ENCODE measurements at places on chromosomes 5 and 9.

- no peak for DNase-seq
These were observed 160.1 kb upstream of the DAB2 start for GRCh38 chr5:39584927-39585326.

- no peak for DNase-seq
These were observed 10.0 kb downstream of the BARHL1 start for GRCh38 chr9:132592451-132592850.

GRCh38 chr5:4907571-4907970 is 232.6 kb upstream of the ADAMTS16 start:
- no peak for DNase-seq

DNA sequence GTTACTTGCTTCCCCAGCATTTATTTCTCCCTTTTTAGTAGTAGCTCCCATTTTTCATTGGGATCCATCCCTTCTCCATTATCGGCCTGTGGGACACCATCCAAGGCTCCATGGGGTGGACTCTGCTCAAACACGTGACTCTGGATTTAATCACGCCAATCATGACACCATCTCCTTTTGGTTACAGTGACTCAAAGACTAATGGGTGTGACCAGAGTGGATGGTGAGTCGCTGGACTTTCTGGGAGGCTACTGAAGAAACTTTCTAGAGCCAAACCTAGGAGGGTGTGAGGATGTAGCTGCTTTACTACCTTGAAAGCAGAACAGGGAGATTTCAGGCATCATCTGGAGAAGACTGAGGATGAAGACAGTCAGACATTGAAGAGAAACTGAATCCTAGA is 93.1 kb downstream of the PJA2 start:
- DNase-seq, result no peak

DNA sequence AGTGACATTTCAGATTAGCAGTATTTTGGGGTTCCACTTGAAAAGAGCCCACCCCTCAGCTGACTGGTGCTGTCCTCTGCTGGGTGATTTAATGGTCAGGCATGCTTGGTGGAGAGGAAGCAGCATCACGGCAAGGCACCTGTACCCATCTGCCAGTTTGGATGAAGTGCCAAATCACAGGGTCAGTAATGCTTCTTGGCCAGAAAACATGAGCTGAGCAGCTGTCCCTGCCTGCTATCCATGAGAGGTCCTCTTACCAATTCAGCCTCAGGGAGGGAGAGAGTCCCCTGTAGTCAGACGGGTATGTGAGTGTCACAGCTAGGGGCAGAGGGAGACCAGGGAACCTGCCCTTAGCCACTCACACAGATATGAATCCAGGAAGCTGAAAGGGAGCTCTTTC is 137.9 kb downstream of the SEC61B start:
- no peak for DNase-seq

GRCh38 chr5:61486476-61486875 is 154.4 kb downstream of the ZSWIM6 start:
- no peak for DNase-seq

- no peak for DNase-seq
These were observed 48.5 kb downstream of the PLEKHG4B start for GRCh38 chr5:140443-140829.

GRCh38 chr9:136881691-136882108 is 4.6 kb upstream of the TRAF2 start:
- DNase-seq, result peak; percentile 72

- DNase-seq, result no peak
These were observed 25.3 kb upstream of the LRRTM2 start for GRCh38 chr5:138900281-138900965.

DNA sequence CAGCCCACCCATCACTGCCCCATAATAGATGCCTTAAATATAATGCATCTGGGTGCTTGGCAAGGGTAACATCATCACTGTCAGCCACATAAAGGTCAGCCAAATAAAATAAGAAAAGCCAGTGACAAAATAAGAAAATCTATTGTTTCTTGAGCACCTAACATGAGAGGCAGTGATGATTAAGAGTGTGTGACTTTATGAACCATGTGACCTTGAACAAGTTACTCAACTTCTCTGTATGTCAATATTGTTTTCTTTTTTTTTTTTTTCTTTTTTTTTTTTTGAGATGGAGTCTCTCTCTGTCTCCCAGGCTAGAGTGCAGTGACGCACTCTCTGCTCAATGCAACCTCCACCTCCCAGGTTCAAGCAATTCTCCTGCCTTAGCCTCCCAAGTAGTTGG is 98.7 kb downstream of the CDK5RAP2 start:
- no peak for DNase-seq

DNA sequence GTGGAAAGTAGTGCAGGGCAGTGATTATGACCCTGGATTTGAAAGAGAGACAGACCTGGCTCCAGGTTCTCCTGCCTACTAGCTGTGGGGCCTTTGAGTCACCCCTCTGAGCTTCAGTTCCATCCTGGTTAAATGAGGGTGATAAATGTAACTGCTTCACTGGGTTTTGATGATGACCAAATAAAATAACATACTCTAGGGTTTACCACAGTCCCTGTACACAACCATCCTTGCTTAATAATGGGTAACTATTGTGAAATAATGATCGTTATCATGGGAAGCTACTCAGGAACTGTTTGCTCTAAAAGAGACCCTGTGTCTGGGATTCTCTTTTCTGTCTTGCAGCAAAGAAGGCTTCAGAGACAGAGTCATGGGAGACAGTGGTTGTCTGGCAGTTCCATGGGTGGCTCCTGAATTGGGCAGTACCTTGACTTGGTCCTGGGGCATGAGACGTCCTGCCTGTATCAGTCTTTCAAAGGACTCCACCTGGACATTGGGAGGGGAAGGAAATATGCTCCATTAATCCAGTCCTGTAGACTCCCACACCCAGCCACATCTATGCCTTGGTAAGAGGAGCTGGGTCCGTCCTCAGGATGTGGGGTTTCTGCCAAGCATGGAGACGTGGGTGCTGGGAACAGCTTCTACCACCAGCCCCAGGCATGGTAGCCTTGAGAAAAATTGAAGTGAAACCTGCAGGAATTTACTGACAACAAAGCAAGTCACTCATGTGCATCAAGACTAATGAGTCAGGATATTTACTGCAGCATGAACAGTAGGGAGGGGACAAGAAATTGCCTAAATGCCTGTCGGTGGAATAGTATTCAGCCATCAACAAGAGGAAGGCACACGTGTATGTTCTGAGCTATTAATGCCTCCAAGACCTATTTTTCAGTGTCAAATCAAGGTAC is 23.4 kb downstream of the AKNA start:
- no peak for DNase-seq

DNA sequence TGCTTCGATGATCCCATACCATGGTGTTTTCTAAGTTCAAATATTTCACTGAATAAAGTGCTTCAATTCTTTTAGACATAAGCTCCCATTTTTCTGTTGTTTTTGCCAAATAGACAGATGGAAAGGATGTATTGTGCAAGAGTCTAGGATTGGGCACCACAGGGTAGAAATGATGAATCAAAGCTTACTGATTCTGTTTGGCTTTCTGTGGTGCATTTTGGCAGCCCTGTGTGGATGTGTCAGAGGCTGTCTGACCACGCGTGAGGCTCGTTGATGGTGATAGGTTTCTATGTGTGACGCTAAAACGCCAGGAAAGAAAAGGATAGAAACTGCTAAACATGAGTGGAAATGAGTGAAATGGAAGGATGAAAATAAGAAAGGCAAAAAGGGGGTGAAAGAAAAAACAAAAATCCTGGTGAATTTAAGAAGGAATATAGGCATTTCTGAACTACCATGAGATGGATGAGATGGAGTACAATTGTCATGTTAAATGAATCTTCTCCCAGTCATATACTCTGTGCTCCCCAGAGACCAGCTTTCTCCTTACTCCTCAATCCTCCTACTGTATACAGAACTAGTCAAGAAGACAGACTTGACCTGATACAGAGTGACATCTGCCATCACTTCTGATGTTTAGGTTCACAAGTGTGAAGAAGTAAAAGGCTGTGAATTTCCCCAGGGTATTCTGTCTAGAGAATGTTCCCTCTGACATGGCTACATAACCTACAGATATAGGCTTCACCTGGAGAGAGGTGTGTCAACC is 54.4 kb downstream of the ANKH start:
- no peak for DNase-seq

DNA sequence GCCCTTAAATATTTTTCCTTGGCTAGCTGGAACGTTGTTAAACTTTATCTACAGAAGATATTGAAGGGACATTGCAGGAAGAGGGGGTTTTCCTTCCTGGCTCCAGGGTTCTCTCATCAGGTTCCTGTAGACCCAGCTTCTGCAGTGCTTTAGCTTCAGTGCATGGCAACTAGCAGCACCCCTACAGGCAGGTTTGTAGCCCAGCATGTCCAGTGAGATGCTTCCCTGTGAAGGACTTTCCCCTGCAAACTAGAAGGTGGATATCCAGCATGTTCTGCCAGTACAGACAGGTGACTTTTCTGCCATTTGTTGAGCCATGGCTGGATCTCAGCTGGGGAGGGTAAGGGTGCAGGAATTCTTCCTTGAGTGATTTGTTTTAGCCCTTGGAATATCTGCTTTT is 10.4 kb downstream of the CCL28 start:
- DNase-seq, result no peak

DNA sequence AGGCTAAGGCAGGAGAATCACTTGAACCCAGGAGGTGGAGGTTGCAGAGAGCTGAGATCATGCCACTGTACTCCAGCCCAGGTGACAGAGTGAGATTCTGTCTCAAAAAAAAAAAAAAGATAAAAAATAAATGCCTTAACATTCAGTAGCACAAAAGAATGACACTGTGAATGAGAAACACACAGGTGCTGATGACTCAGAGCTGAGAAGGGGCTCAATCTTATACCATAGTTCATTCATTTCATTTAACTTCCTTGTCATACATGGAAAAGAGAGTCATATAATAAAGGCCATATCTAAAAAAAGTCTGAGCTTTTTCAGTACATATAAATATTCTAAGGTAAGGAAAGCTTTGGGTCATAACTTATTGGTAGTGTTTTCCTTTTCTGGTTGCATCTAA is 40.6 kb downstream of the WWC1 start:
- no peak for DNase-seq

DNA sequence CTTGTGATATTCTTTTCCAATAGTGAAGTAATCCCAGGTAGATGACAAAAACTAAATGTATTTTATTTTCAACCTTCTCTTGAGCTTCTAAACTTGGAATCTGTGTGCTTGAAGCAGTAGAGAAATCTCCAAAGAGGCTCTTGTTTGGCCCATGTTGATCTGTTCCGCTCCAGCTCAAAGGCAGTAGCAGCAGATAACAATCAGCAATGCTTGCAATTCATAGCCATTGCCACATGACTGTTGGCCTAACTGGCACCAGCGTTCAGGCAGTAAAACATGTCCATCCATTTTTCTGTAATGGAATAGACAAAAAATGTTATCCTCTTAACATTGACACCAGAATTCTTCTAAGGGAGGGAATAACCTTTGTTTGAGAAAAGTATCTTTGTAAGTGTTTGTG is 270.7 kb upstream of the MSX2 start:
- no peak for DNase-seq

DNA sequence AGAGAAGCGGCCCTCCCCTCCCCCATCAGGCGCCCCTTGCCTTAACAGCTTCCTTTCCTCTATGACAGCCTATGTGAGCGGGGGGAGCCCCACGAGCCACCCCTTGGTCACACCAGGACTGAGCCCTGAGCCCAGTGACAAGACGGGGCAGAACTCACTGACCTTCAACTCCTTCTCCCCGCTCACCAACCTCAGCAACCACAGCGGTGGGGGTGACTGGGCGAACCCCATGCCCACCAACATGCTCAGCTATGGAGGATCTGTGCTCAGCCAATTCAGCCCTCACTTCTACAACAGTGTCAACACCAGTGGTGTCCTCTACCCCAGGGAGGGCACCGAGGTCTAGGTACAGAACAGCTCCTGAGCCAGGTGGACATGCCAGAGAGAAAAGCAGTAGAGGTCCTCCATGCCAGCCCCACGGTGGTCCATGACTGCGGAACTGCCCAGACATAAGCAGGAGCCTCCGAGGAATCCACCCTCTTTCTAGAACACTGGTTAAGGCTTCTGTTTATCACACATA is 2.6 kb downstream of the FOXI1 start:
- no peak for DNase-seq

GRCh38 chr5:28548856-28549255 is 1510.5 kb upstream of the CDH9 start:
- no peak for DNase-seq

- DNase-seq, result no peak
These were observed 54.0 kb upstream of the MCCC2 start for GRCh38 chr5:71533142-71533541.

- DNase-seq, result no peak
These were observed 37.9 kb downstream of the UBTD2 start for GRCh38 chr5:172245703-172246125.

- DNase-seq, result no peak
These were observed 40.3 kb downstream of the SLC28A3 start for GRCh38 chr9:84300271-84300670.
